NCI-H1694 treated with DMSO at 0.1 percent for 48 hours (cell line): ENCODE measurements at places on chromosomes 11 and 22.

- no peak for DNase-seq
Measured at GRCh38 chr11:34819740-34820482, 96.3 kb downstream of the APIP start.

DNA sequence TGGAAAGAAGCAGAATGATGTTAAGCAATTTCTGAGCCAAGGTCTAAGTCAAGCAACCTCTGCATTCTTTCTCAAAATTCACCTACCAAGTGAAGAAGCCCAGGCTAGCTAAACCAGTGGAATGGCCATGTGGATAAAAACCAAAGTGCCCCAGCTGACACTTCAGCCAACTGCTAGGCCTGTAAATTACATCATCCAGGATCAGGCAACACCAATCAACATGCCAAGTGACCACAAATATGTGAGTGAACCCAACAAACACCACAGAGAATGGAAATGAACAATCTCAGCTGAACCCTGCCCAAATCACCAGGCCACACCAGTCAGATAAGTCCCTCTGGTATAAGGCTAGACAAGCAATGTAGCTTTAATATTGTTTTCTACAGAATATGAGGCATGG is 25.1 kb upstream of the FJX1 start:
- no peak for DNase-seq

DNA sequence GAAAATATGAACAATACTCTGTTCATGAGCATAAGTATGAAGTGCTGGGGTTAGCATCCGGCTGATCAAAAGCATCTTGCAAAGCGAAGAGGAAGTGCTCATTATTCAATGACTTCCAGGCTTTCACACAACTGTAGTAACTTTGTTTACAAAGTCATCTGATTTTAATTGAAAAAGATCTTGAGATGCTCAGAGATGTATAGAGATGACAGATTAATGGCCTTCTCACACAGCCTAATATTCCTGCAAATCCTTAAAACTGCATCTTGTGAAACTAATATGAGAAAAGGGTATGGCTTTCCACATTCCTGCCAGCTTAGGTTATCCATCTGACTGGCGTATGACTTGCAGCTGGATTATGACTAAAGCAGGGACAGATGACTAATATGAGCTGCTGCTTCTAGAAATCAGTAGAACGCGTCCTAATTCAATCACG is 125.4 kb downstream of the CASP12 start:
- DNase-seq: no peak

- no peak for DNase-seq
Measured at GRCh38 chr22:23180893-23181720, 798 bp downstream of the BCR start.

- DNase-seq: no peak
Measured at GRCh38 chr11:60334005-60334620, 7.1 kb downstream of the MS4A6E start.

DNA sequence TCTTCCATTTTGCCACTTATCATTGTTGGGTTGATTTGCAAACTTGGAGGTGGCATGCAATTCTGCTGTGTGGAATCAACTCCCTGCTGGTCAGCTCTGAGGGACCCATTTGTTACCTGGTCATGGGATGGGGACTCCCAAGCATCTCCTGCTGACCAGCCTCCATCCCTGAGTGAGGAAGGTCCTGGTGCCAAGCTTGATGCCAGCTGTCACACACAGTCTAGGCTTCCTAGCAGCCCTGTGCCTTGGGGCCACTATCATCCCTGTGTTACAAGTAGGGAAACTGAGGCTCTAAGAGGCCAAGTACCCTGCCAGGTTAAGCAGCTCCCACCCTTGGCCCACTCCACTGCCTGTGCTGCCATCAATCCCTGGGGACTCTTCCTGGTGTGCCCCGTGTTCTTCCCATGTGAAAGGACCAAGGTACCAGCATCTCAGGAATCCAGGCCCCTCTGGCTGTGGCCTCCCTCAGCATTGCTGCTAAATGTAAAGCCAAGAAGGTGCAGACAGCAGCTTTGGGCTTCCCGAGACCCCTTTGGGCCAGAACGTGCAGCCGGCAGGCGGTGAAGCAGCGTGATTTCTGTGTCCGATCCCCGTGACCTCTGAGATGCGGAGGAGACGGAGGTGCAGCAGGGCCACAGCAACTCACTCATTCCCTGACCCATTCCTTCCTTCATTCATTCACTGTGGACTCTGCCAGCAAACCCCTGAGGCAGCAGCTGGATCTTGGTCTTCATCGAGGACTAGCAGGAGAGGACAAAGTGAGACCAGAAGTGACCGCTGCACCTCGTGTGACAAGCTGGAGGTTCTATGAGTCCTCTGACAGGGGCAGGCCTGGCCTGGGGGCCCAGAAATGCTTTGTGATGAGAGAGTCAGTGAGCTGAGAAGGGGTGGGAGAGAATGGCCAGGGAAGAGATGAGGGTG is 49.7 kb downstream of the MYEOV start:
- DNase-seq: no peak

DNA sequence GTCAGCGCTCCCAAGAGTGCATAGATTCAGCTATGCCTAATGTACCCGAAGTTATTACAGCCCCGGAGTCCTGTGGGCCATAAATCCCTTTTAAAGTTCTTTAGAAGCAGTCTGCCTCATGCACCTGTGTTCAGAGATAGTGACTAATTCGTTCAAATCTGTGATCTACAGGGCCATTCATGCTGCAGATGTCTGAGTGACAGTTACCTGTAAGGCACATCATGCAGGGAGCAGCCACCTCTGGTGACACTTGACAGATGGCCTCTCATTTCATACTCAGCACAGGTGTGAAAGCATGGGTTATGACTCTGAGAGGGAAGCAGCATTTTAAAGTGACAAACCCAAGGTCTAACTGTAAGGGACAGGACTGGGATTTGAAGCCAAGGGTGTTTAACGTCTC is 2.4 kb upstream of the E2F8 start:
- no peak for DNase-seq

DNA sequence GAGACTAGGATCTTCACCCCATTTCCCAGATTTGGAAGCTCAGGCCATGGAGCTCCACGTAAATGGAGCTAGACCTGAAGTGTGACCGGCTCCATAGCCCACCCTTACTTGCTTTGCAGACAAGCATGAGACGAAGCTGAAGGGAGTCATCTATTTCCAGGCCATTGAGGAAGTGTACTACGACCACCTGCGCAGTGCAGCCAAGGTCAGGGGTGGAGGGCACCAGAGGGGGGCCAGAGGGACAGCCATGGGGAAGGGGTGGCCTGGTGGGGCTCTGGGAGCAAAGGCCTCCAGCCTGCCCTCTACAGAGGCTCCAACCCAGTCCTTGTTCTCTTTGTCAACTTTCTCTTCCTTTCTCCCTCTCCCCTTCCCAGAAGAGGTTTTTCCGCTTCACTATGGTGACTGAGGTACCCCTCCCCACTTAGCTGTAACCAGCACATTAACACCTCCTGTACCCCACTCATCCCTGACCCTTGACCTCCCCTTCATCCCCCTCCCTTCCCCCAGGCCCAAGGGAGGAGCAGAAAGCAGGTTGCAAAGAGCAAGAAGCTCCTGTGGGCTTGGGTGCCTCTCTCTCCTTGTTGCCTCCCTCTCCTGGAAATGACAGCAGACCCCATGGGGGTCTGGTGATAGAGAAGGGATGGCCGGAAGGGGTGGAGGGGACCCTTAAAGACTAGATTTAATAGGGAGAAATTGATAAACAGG is 23.8 kb downstream of the TREH start:
- DNase-seq: no peak

DNA sequence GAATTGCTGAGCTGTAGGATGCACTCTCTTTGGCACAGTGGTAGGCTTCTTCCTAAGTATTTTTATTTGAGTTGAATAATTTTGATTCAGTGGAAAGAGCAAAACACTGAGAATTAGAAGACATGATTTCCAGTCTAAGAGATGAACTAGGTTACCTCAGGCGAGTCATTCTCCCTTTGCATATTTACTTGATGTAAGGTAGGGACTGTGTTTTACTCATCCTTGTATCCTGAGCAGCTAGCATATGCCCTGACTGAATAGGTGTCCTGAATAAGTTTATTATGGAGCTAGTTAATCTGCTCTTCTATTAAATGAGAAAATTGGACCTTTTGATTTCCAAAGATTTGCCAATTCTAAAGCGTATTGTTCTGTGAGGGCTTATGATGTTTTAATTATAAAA is 50.7 kb downstream of the STIM1 start:
- DNase-seq: no peak

DNA sequence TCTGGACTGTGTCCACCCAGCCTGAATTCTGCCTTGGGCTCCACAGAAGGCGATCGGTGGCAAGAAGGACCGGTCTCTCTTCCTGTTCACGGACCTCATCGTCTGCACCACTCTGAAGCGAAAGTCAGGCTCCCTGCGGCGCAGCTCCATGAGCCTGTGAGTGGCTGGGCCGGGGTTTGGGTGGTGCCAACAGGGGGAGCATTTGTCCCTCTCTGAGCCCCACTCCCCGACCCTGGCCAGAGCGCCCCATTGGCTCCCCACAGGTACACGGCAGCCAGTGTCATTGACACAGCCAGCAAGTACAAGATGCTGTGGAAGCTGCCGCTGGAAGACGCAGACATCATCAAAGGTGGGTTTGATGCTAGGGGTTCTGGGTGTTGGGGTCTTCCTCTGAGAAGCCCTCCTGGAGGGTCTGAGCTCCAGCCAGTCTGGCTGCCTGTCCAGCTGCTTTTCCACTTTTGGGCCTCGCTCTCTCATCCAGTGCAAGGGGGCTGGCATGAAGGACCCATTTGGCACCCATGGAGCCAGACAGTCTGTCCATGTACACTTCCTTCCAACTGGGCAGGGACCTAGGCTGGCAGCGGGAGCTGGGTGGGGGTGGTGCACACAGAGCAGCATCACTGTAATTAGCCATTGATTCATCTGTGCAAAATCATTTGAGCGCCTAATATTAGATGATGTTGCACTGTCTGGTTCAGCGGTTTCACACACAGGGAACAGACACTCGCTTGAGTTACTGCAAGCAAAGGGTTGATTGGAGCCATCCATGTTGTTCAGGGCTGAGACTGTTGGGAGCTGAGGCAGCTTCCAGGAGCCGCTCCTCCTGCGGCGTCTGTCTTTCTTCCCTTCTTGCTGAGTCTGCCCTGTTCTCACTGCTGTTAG is 19.0 kb upstream of the RELT start:
- no peak for DNase-seq

DNA sequence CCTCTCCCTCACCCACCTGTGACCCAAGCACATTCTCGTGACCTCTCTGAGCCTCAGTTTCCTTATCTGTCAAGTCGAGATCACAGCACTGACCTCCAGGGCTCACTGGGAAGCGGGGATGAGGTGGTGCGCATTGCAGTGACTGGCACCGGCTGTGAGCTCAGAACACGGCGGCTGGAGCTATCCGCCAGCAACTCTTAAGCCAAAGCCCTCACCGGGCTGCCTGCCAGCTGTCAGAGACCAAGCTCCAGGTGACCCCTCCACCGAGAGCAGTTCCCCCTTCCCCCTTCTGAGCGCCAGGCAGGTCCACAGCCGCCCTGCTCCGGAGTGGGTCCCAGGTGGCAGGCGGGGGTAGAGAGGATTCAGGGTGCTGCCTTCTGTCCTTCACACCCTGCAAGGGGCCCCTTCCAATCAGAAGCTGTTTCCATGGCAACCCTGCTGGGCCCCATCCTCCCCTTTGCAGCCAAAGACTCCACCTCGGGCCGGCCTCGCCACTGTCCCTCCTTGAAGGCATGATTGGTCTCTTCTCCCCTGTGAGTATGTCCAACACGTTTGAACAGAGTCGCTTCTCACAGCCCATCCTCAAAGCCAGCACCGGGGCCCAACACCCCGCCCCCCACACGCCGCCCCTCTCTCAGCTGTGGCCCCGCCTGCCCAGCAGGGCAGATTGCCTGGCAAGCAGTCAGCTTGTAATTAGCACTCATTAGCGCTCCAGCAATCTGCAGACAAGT is 98.7 kb downstream of the WNT7B start:
- DNase-seq: peak; percentile 87
